ENCODE measurements at places on chromosomes 12 and 14.

DNA sequence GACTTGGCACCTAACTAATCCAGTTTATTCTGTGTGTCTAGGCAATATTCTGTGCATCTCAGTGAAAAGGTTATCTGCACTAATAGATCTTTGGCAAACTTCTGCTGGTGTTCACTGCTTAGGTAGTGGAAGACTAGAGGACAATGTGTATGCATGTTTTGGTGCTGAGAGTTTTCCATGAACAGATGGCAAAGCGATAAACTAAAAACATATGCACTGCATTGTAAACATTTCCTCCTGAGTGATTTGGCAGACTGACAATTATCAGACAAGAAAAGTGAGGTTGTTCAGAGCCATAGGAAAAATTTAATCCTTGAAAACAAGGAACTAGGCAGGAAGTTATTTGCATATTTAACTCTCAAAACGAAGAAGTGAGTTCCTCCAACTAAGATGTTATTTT is 400.4 kb downstream of the ATP23 start:
- DNase-seq: no peak

DNA sequence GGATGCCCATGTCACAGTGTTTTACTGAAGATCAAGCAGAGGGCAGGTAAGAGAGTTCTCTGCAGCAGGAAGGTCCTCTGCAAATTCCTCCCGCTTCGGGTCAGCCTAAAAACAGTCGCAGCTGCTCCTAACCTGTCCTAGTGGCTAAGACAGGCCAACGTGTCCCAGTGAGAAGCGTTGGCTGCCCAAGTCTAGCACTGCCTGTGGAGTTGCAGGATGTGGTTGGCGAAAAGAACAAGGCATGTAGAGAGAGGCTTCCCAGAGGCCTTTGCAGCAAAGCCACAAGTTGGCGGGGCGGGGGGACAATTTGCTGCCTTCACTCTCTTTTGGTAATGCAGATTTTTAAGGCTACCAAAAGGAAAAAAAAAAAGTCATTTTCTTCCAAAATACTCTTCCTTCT is 340.1 kb downstream of the BCL11B start:
- no peak for DNase-seq

DNA sequence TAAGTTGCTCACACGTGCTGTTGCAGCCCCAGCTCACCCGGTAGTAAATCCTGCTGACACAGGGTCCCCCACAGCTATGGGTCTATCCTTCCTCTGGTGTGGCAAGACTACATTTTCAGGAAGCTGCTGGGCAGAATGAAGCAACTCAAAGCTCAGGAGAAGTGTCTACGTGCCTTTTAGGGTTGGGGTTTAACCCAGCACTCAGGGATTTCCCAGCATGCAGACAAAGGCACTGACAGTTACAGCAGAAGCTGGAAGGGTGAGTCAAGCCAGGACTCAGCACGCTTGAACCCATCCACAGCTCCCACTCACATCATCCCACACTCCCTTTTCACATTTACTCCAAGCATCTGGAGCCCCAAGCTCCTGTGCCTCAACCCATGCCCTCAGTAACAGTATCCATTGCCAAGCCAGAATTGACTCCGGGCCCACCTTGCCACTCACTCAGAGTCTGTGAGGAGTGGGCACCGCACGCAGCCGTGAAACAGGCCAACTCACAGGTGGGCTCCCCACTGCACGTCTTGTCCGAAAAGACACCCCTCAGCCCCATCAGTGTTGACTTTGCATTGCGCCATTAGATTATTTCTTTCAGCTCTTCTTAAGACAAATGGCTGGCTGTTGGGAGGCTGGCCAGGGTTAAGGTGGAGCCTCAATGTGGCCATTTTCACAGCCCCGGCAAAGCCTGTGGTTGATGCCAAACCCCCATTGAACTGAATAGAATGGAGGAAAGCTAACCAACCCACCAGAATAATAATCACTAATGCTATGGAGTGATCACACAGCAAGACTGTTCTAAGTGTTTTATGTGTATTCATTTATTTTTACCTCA is 59.6 kb downstream of the ZFP36L1 start:
- no peak for DNase-seq

DNA sequence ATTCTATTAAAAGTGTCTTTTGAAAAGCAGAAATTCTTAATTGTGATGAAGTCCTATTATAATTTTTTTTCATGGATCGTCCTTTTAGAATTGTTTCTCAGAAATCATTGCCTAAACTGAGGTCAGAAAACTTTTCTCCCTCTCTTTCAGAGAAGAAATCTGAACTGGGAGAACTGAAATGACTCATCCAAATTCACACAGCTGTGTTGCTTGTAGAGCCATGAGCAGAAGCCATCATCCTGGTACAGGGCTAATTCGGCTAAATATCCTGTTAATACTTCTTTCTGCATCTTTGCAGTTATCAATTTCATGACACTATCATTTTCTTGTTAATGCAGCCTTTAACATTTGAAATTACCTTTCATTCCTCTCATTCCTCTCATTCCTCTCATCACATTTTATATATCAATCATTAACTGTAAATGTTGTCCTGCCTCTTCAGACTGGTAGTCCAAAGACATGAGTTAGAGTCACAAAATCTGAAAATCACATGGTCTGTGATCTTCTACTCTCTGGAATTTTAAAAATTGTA is 15.5 kb downstream of the SLC15A5 start:
- no peak for DNase-seq

DNA sequence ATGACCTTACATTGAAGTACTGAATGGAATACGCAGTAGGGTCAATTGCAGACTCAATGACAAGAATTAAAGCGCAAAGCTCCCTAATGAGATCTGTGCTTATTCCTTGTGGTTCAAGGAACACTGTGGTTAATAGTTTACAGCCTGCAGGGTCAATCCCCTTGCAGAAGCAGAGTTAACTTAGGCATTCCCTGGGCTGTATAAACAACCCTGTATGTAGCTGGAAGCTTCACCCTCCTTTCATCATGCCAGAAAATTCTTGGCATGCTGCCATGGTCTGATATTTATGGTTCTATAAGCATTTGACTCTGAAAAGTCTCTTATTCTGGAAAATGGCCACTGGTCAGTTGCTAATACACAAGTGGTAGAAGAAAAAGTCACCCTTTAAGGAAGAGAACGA is 227.7 kb downstream of the NOVA1 start:
- no peak for DNase-seq

DNA sequence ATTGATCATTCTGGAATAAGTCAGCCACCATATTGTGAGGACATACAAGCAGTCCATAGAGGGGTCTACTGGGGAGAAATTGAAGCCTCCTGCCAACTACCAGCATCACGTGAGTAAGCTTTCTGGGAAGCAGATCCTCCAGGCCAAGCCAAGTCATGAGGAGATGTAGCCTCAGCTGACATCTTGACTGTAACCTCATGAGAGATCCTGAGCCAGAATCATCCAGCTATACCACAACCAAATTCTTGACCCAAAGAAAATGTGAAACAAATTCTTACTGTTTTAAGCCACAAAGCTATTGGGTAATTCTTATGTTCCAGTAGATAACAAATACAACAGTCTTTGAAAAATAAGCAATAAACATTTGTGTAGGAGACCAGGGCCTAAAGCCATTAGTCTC is 479.4 kb upstream of the DCN start:
- no peak for DNase-seq

GRCh38 chr14:23056145-23056955 is 970 bp downstream of the CDH24 start:
- no peak for DNase-seq

DNA sequence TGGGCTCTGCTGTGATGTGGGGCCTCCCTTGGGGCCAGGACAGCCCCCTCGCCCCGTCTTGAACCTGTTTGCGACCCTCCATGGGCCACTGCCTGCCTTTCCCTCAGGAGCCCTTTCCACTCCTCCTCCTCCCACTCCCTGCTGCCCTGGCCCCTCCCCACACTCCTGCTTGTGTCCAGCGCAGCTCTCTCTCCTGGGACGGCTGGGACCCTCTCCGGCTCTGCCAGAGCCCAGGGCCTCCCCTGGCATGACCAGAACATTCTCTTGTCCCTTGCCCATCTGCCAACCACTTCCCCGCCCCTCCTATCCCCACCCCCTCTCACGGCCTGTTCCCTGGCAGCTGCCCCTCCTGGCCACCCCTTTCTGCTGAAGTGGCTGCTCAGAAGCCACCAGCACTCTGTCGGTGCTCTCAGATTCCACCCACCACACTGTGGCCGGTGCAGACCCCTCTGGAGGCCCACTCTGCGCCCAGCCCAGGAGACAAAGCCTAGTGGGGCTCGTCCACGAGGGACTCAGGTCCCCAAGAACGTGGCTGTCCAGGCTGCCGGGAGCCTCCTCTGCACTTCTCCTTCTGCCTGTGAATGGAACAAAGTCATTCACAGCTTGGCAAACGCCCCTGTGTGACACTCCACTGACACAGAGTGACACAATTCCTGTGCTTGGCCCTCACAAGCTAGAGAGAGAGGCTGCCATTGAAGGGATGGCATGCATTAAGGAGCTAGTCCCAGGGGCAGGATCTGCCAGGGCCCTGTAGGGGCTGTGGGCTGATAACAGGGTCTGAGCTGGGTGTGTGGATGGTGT is 1.4 kb downstream of the ASPG start:
- DNase-seq: no peak

DNA sequence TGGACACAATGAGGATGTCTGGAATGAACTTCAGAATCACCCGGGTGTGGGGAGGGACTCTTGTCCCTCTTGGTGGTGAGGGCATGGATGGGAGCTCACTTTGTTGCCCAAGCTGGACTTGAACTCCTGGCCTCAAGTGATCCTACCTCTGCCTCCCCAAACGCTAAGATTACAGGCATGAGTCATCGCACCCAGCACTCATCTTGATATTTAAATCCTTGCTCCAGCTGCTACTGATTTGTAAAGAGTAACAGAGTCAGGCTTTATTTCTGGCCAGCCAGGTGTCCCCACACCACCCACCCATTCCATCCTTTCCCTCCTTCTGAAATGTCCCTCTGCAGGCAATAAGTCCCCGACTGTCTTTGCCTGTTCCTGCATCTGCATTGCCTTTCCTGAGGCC is 4.9 kb downstream of the DDX54 start:
- DNase-seq: no peak

- no peak for DNase-seq
Measured at GRCh38 chr12:75834591-75834990, 197.0 kb downstream of the PHLDA1 start.

DNA sequence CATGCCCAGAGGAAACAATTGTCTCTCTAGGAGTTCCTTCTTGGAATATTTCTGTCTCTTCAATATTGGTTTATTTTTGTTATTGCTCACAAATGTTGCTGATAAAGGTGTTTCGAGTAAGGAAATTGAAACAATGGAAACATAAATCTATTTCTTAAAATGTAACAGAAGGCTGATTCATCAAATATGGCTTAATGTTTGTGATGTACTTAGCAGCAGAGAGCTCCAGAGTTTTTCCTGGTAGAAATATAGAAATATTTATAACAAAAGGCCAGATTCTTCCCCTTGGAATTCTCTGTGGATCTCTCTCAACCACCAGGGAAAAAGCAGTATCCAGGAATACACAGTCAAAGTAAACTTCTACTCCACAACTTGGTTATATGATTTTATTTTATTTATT is 149.2 kb upstream of the LRIG3 start:
- DNase-seq: no peak

- no peak for DNase-seq
Measured at GRCh38 chr12:14279845-14280244, 85.6 kb upstream of the ATF7IP start.

- no peak for DNase-seq
Measured at GRCh38 chr12:119630223-119630780, 36.7 kb downstream of the TMEM233 start.

DNA sequence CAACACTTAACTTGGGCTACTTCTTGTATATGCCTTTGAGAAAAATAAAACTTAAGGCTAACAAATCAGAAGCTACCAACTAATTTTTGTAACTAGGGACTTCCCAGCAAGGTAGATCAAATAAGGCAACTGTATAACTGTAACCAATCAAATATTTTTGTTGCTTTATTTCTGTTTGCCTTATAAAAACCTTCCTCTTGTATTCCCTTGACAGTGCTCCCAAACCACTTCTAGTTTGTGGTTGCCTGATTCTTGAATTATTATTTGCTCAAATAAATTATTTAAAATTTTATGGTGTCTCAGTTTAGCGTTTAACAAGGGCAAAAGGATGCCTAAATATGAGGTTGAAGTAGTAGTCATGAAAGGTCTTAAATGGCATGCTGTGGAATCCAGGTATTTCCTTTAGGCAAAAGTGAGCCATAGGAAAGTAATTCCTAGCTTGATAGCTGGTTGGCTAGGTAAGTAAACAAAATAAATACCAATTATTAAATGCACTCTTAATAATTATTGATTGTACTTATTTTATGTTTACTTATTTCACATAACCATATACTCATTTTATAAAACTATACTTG is 632.6 kb downstream of the RPL10L start:
- no peak for DNase-seq

GRCh38 chr12:113109872-113110599 is 25.5 kb downstream of the RASAL1 start:
- no peak for DNase-seq

- DNase-seq: no peak
Measured at GRCh38 chr12:117294189-117294603, 67.2 kb downstream of the NOS1 start.

DNA sequence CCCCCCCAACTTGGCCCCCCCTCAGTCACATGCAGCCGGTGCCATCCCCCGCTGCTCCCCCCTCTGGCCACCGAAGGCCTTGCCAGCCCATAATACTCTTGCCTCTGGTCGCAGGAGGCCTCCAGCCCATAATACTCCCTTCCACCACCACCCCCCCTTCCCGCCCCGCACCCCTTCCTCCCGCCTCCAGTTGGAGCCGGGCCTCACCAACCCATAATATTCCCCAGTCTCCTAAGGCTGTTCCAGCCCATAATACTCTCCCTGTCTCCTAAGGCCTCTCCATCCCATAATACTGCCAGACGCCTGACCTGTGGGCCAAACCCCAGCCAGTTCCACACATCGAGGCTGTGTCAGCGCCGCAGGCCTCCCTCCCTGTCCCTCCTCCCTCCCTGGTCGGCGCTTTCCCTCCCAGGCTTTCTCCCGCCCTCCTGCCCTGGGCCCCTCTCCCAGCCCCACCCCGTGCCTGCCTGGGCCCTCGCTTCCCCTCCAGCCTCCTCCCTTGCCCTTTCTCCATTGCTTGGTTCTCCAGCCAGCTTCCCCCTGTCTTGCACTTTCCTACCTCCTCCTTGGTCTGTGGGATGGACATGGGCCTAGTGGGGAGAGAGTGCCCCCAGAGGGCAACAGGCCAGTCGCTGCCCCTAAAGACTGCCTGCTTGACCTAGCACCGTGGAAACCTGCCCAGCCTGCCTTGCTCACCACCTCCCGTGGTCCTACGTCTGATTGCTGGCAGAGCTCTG is 6.8 kb upstream of the CHD4 start:
- peak; percentile 94 for DNase-seq
